ENCODE measurements at places on chromosomes 5 and 9.
A peak's percentile ranks its signal among the peaks of the same experiment; 100 is the strongest.

- no peak for DNase-seq
These were observed 146.2 kb upstream of the LHFPL2 start for GRCh38 chr5:78794693-78795215.

- DNase-seq: no peak
These were observed 128.3 kb upstream of the C9orf72 start for GRCh38 chr9:27701587-27701986.

- DNase-seq: no peak
These were observed 2.1 kb downstream of the MAMDC4 start for GRCh38 chr9:136854113-136854841.

- no peak for DNase-seq
These were observed 46.8 kb downstream of the SLC1A3 start for GRCh38 chr5:36653044-36653705.

- no peak for DNase-seq
These were observed 988 bp downstream of the SHISAL2B start for GRCh38 chr5:64691291-64691690.

GRCh38 chr5:151718646-151719045 lies 31.9 kb upstream of the SPARC start:
- DNase-seq: no peak

DNA sequence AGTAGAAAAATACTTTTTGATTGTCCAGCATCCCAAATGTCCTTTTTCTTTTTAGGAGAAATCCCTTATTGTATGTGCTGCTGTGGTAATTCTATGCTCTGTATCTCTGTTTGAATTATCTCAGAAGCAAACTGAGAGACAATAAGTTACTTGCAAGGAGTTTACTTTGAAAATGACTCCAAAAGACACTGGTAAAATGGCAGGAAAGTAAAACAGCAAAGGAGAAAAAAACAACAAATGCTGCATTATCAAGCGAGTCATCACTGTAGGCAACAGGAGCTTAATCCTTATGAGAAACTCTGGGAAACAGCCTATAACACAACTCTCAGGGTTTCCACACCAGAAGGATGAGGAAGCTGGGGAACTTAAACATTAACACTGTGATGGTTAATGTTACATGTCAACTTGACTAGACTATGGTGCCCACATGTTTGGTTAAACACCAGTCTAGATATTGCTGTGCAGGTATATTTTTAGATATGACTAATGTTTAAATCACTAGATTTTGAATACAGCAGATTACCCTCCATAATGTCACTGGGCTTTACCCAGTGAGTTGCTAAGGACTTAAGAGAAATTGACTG lies 92.6 kb upstream of the GAS1 start:
- DNase-seq: no peak

DNA sequence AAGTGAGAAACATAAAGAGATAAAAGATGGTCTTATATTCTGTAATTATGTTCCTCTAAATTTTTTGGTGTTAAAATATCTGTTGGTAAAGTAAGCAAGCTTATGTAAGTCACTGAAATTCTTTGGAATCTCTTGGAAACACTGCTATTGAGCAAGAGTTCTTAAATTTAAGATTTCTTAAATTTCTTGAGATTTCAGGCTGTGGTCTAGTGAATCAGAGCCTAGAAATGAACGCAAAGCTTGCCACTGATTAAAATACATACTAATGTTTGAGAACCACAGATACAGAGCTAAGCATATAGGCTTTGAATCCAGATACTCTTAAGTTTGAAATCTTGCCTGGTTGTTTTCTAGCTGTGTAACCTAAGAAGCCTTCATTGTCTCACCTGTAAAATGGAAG lies 133.4 kb downstream of the TRPM3 start:
- no peak for DNase-seq

DNA sequence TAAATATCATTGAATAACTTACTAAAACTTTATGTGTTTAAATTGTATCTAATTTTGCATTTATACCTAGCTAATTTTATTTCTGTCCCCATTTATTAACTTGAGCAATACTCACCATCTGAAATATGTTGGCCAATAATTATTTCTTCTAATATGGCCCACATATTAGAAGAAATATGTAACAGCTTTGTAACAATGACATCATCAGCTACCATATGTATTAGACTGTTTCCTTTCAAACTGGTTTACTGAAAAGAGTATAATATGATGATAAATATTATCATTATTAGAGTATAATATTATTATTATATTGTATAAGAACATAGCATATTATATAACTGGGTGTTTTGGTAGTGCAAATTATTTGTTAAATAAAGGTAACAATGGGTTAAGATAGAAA lies 220.5 kb downstream of the FBXL7 start:
- DNase-seq: no peak

GRCh38 chr5:55300890-55301289 lies 6.6 kb downstream of the DHX29 start:
- no peak for DNase-seq

GRCh38 chr5:43190755-43191603 lies 1.0 kb upstream of the NIM1K start:
- DNase-seq: no peak

DNA sequence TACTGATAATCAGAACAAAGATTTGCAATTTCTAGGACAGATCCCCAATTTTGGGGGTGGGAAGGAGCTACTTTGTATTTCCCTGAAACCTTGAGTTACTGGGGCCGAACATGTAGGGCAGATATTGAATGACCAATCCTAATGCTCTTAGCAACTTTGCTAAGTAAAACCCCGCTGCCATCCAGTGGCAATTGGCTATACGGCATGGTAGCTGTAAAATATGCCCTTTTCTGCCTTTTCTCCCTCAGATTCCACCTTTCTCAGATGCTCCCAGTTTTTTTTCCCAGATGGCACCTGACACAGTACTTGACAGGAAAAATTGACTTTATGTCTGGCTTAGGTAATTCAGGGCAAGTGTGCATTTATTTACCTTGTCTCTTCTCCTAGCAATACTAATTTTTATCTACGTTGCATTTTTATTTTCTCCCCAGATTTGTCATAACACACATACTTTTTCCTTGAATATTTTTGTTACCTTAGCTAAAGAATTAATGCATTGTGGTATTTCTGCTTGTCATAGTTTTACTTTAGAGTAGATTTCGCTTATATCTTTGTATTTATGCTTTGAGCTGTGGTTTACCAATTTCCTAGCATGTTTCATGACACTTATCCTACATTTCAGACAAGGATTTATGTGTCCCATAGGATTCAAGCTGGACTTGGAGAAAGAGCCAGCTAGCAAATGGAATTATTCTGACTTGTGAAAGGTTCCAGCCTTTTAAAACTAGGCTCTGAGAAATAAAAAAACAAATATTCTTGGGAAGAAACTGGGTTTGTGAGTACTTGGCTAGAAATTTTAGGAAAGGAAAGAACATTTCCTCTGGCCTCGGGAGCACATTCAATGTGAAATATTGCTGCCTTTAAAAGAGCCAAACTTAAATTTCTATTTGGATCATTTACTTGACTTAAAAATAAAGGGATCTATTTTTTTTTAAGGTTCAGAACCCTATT lies 37.4 kb downstream of the PIK3R1 start:
- DNase-seq: no peak

DNA sequence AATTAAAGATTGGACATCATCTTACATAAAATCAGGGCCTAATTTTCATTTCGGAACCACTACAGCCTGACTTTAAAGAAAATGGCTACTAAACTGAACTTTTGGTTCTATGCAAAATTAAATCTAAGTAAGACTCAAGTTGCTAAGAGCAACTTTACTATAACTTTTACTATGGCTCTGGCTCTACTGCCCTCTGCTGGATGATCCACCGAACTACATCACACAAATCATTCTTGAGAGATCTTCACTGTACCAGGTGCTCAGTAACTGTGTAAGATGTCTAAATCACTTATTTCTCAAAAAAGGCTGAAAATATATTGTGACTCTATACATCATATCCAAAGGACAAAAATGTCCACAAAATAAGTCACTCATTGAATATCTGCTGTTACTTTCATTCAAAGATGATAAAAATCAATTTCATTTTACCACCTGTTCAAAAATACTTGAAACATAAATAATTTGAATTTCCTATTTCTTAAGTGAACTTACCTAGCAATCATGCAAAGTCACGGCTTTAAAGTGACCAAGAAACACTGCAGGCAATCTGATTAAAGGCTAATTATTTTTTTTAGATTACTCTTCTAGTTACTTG lies 13.5 kb downstream of the MOCS2 start:
- DNase-seq: peak; percentile 69

- no peak for DNase-seq
These were observed 17.5 kb downstream of the ABO start for GRCh38 chr9:133257465-133257956.

DNA sequence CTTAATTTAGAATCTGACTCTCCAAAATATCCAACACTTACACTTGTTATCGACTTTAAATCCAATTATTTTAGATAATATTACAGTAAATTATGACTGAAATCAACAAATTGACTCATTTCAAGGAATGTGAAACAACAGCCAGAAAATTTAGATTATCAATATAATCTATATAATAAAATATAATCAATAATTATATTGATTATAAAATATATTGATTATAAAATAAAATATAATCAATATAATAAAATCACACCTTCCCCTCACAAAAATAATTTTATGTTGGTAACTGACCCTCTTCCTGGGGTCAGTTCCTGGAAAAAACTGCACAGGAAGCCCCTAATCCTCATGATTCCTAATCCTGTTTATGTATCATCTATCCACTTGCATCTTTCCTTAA lies 91.1 kb downstream of the CEMIP2 start:
- DNase-seq: no peak

GRCh38 chr9:88724331-88724730 lies 189.4 kb downstream of the NXNL2 start:
- DNase-seq: no peak

- DNase-seq: no peak
These were observed 24.8 kb downstream of the CDC37L1 start for GRCh38 chr9:4704129-4704528.

DNA sequence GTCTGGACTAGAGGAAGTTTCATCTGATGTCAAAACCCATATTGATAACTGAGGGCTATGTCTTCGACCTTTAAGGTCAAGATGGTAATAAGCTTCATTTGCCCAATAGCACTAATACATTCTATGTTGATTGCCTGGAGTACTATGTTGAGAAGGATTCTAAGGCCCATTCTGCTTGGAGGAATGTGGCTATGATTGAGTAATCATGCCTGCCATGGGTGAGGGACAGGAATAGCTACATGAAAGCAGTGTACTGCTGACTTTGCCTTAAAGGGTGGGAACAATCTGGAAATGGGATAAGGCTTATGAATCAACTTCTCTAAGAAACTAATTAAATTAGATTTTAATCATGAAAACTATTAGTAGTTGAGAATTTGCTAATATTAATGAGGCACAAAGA lies 13.6 kb downstream of the NNT start:
- DNase-seq: no peak

- no peak for DNase-seq
These were observed 70.2 kb upstream of the CDH6 start for GRCh38 chr5:31122998-31123951.

GRCh38 chr5:118965890-118966289 lies 22.5 kb downstream of the DTWD2 start:
- no peak for DNase-seq

GRCh38 chr5:67510204-67510603 lies 313.6 kb upstream of the CD180 start:
- no peak for DNase-seq

GRCh38 chr5:127010362-127010761 lies 20.0 kb downstream of the MARCHF3 start:
- no peak for DNase-seq

- no peak for DNase-seq
These were observed 19.9 kb downstream of the ABITRAM start for GRCh38 chr9:108953983-108954574.

- DNase-seq: no peak
These were observed 2.6 kb downstream of the ABL1 start for GRCh38 chr9:130837643-130838042.

- DNase-seq: no peak
These were observed 18.8 kb downstream of the SMIM32 start for GRCh38 chr5:136174021-136174659.

DNA sequence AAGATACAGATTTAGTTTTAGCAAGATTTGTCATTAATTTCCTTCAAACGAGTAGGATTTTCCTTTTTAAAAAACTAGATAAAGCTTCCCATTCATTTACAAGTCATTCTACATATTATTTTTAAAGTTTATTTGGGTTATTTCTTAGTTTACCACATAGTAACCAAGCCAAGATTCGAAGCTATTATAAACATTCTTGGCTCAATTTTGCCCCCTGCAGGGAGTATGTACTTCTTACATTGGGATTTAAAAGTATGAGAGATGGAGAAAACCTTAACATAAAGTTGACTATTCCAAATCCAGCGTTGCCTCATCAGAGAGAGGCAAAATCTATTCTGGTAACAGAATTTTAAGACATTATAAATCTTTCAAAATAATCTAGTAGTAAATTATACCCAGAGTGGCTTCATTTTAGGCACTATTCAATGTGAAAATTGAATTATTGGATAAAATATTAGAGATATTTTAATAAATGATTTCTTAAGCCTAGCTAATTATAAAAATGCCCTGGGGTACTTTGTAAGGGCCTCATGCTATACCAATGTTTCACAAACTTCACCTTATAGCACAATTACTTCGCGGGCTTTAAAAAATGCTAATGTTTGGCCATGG lies 39.1 kb downstream of the FBN2 start:
- no peak for DNase-seq

DNA sequence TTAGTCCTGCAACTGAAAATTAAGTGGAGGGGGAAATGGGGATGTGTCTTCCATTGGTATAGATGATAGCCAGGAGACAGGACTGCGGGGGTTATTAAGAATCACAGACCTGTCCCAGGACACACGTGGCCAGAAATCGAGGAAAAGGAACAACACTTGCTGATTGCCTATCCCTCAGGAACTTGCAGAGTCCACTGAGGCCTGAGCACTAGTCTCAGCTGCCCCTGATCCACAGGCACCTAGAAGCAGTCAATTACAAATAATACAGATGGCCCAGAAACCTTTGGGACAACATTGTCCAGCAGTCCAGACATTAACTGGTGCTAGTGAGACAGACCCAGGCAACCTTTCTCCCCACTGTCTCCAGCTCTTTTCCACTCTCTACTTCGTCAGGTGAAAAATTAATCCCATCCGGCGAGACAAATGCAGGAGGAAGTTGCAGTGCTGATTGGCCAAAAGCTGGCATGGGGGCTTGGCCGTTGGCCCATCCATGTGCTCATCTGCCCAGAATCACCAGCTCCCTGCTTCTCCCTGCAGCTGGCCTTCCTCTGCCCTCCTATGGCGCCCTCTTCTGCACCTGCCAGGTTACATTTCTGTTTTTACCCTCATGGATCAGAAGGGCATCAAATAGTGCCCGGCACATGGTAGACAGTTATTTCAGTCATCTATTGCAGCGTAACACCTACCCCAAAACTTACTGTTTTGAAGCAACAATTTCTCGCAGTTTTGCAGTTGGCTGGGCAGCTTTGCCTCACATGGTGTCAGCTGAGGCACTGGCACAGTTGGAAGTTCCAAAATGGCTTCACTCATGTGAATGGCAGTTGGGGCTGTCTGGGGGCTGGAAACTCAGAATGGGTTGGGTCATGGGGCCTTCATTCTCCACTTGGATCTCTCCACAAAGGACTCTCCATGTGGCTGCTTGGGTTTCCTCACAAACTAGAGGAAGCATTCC lies 3.6 kb upstream of the B4GALT1 start:
- peak; percentile 43 for DNase-seq

Measured in stimulated activated CD4-positive, alpha-beta T cell treated with anti-CD3 and anti-CD28 coated beads, TNF-alpha, amount 100 ng/mL, for 24 hours (primary cell).